CD4-positive, alpha-beta T cell treated with Interleukin-6 for 4 hours (primary cell): ENCODE measurements at places on chromosomes 2 and 18.

DNA sequence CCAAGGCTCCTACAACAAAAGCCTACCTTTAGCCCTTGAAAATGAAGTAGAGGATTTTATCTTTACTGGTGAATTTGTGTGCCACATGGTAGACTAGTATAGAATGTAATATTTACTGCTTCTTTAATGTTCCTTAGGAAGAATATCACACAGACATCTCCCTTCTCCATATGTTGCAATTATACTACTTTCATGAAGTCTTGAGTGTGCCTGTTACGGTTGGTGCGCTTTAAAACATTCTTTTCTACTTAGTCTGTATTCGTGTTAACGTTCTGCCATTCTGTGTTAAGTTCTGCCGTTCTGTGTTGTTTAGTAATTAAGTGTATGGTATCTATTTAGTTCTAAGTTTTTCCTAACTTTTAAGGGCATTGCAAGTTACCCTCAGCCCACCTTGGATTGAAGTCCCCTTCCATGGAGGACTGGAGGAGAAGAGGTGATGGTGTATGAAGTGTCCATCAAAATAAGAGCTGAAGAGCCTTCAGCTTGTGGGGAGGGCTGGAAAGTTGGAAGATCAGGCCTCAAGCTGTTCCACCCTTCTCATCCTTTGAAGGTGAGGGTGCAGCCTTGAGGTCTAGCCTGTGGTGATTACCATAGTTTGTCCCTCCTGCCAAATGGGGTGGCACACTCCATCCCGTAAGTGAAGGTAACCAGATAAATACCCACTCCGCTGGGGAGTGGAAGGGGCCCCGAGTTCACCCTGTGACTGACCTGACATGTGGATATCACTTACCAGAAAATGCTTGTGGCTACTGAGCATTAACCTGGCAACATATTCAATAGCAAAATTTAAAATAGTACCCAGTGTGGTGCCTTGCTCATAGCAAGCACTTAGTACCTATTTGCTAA lies 131.3 kb downstream of the SPTBN1 start:
- no peak for DNase-seq

GRCh38 chr2:166373105-166373504 lies 2.6 kb downstream of the SCN9A start:
- no peak for DNase-seq

- DNase-seq: no peak
Measured at GRCh38 chr2:145984580-145984979, 1464.7 kb upstream of the ZEB2 start.

DNA sequence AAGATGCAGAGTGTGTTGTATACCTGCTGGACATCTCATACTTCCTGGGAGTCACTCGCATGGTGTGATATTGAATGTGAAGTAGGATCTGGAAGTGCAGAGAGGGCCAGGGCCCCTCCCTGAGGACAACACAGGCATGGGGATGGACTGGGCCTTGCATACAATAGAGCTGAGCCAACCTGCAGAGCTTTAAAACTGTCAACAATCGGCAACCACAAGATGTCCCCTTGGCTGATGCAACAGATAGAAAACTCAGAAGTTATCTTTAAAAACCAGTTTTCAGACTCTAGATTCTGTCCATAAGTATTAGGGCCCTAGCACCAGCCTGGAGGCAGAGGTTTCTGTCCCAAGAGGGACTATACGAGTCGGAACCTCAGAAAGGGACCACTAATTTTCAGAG lies 19.7 kb downstream of the EVA1A start:
- no peak for DNase-seq

DNA sequence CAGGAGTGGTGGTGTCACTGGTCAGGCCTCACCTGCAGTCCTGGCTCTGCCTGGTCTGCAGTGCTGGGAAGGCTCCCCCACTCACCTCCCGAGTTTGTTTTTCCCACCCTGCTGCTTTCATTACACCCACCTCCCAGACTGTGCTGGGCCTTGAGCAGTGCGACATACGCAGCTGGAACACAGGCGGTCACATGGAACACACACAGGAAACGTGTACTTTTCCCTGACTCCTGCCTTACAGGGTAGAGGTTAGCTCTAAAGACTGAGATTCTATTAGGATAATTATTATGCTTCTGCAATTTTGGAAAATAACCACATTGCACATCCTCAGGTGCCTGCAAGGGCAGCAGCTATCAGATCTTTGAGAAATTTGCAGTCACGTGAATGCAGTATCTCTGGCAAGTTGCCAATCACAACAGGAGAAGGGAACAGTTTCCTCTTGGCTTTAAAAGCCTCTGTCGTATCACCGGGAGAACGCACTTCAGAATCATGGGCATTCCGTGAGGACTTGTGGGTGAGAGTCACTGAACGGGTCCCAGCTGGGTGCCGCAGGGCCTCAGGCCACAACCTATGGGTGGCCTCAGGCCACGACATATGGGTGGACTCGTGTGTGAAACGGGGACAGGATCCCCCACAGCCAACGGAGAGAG lies 136.5 kb downstream of the ZNF236 start:
- no peak for DNase-seq

GRCh38 chr2:136357007-136357380 lies 239.0 kb upstream of the CXCR4 start:
- no peak for DNase-seq

DNA sequence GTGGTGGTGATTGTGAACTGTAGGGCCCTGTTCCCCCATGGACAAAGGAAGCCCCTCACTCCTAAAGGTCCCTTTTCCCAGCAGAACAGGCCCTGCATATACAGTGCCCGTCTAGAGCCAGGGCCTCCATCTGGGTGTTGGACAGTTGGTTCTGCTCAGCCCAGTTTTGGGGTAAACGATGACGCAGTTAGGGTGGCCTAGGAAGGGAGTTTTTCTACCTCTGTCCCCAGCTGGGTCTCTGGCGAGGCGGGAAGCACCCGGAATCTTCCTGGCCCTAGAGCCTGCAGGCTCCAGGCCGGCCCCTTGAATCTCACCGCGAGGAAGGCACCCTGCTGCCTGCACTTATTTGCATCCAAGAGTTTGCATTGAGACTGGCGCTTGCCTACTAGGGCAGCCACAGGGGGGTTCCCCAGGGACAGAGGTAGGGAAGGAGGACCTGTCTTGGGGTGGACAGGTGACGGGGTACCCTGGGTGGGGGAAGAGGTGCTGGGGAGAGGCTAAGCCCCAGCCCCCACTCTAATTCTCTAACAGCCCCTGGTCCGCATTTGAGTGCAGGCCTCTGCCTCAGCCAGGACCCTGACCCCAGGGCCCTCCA lies 529 bp upstream of the MTA3 start:
- DNase-seq: peak; percentile 20

GRCh38 chr18:21636769-21637168 lies 24.7 kb downstream of the SNRPD1 start:
- DNase-seq: no peak

GRCh38 chr2:30287857-30288513 lies 56.7 kb downstream of the LBH start:
- DNase-seq: no peak

DNA sequence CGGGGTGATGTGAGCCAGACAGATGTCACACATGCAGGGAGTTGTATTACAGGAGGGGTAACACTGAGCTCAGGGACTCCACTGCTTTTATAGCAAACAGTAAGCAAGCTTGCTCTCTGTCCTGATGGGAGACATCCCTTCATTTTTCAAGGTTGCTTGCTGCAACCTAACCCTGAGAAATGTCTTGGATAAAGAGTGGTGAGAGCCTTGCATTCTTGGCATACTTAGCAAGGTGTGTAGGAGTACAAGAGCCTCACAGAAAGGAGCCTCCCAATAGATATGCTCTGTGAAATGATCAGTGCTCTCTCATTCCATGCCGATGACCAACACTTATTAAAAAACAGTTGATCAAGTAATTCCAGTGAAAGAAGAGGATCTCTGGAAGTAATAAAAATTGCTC lies 8.1 kb downstream of the PFN4 start:
- DNase-seq: no peak

GRCh38 chr18:68564961-68565360 lies 149.9 kb downstream of the TMX3 start:
- no peak for DNase-seq

GRCh38 chr2:212294816-212295215 lies 243.8 kb downstream of the ERBB4 start:
- DNase-seq: no peak

DNA sequence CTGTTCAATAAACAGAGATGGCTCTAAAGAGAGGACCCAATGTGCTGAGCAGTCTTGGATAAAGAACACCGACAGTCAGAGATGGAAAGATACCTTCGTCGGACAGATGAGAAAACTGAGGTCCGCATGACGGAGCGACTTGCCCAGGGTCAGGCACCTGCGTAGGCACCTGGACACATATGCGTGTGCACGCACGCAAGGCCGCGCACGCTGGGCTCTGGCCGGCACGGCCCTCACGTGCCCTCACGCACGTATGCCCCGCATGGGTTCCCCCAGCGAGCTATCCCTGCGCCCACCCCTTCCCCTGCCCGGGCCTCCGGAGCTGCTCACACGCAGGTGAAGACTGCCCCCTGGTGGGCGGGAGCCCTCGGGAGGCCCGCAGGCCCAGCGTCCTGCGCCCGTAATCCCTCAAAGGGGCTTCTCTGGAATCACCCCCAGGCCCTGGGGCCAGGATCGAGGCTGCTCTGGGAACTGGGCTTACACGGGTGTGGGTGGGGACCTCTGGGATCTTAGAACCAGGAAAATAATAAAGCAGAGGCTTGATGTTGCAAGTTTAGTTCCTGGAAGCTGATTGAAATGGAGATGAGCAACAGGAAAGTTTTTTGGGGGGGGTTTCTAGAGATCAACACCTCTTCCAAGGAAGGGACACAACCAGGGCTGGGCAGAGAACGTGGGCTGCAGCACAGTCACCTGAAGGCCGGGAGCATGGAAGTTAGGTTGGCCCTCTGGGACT lies 246.3 kb downstream of the TNS1 start:
- peak; percentile 80 for DNase-seq

DNA sequence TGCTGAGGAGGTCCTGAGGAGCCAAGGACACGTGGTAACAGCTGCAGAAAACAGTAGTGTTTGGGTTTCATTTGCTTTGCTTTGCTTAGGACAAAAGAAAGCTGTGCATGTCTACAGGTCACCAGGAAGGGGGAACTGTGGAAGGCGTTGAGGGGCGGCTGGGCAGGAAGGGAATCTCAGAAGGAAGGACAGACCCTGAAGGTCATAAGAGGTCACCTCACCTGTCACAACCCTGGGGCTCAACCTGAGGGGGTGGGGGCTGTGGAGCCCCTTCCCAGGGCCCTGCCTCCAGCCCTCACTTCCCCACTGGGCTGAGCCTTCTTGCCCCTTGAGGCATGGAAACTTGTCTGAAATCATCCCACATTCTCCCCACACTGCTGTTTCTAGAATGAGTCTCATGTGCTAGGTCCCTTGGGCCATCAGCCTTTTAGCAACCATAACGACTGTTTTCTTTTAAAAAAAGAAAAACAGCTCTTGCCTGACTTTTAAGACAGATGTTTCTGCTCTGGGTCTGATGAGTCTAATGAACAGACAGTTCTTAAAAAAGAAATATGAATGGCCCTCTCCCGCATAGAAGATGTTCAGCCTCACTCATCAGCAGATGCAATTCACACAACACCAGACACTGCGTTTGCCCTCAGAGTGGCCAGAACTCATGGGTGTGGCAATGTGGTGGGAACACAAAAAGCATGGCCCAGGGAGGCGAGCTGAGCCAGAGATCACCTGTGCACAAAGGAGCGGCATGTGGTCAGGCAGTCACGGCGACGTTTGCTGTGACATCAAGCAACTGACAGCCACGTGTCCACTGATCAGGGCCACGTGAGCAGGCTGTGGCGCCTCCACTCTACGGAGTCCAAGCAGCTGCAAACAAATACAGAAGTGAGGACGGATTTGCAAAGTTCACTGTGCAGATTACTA lies 84.0 kb downstream of the SEPTIN10 start:
- DNase-seq: no peak

- DNase-seq: no peak
Measured at GRCh38 chr2:60168247-60168646, 385.2 kb downstream of the BCL11A start.

DNA sequence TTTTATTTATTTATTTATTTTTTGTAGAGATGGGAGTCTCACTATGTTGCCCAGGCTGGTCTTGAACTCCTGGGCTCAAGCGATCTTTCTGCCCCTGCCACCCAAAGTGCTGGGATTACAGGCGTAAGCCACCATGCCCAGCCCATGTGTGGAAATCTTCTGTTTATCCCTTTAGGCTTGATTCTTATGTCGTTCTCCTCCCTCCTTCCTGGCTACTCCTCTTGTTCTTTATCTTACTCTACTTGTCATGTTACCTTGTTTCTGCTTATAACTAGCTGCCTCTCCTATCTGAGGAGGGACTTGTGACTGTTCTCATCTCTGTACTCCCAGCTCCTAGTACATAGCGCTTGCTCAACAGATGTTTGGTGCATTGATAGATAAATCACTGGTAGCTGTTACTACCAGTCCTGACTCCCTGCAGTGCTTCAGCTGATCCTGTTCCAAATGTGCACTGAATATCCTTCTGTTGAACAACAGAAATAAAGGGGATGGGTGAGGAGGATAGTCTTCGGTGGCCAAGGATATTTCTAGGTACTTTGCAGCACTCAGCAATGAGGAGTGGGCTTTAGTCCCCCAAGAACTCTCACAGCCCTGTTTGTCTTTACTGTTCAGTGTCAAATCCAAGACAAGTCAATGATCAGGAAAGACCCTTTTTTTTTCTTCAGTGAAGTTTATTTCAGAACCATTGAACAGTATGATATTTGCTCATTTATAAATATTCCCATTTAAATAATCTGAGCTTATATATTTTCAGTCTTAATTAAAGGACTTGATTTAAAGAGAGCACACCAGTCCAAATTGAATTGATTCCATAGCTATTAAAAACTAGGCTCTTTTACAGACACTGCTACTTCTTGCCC lies 7.2 kb downstream of the IL1B start:
- DNase-seq: no peak

DNA sequence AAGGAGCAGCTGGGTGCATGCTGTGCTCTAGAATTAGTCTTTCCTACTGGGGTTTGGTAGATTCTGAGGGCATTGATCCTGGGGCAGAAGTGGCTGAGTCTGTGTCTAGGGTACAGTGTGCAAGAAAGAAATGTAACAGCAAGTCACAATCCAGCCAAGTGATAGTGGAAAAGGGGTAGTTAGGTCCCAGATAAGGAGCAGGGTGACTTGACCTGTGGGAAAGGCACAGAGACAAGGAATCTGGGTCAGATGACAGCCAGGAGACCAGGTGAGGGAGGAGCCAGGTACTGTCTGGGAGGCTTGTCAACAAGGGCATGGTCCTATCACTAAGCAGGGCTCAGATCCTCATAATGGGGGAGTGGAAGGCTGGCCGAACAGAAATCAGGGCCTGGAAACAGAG lies 8.1 kb downstream of the IL37 start:
- DNase-seq: no peak

- no peak for DNase-seq
Measured at GRCh38 chr2:200454927-200455801, 54.7 kb downstream of the KCTD18 start.

- DNase-seq: no peak
Measured at GRCh38 chr2:22377268-22377667, 1007.7 kb upstream of the KLHL29 start.
